Karpas-422 (cell line): ENCODE measurements at places on chromosomes 12 and 14. TPM values are rescaled to one million over a fixed set of nuclear protein-coding genes. Genes with fewer than 3 reads are reported as not detected.

DNA sequence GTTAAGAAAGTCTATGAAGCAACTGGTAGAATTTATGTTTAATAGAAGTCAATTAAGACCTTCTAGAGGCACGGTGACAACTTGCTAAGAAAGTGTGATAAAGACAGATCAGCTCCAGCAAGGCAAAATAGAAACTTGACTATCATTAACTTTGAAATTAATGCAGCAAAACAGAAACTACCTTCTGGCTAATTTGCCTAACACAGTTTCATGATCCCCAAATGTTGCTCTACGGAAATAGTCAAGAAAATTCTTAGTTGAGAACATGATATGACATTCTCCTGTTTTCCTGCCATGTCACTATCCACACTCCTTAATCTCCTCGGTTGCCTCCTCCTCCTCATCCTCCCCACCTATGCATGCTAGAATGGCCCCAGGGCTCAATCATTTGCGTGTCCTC is 4.2 kb downstream of the DENND5B start:
- DNase-seq, result peak; percentile 52

GRCh38 chr12:26153421-26154154 is 28.8 kb upstream of the BHLHE41 start:
- DNase-seq, result no peak

- DNase-seq, result no peak
These were observed 27.5 kb downstream of the GPRC5A start for GRCh38 chr12:12918781-12919389.

DNA sequence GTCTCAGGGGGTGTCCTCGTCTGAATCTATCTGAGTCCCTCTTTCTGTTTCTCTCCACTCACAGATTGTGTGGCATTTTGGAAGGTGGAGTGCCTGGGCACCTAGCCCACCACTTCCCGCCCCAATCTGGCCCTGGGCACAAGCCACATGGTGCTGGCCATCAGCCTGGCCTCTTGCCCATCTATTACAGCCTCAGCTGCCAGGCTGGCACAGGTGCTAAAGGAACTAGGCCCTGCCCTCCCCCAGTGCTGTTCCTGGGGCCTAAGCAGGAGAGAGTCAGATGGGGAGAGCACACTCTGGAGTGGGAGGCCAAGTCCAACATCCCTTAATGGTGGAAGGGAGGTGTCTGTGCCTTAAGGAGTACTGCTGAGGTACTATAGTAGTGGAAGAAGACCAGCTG is 8.3 kb upstream of the CALCOCO1 start:
- no peak for DNase-seq

GRCh38 chr14:65304963-65305362 is 107.6 kb upstream of the FUT8 start:
- no peak for DNase-seq

DNA sequence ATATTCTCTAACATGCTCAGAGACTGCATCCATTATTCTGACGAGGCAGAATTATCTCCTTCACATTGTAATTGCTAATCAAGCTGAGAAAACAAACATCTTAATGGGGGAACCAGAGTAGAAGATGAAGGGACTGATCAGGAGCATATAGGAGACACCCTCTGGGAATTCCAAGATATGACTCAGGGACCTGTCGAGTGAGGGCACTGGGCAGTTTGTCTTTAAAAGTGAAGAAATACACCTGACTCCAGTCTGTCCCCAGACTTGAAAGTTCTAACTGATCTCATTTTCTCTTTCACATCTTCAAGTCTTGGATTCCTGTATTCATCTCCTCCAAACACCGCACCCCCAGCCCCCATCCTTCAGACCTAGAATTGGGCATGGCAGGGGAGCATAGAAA is 226.9 kb upstream of the PLXNC1 start:
- DNase-seq, result no peak

ALX1 gene
- not detected in 2 replicates for total RNA-seq

DNA sequence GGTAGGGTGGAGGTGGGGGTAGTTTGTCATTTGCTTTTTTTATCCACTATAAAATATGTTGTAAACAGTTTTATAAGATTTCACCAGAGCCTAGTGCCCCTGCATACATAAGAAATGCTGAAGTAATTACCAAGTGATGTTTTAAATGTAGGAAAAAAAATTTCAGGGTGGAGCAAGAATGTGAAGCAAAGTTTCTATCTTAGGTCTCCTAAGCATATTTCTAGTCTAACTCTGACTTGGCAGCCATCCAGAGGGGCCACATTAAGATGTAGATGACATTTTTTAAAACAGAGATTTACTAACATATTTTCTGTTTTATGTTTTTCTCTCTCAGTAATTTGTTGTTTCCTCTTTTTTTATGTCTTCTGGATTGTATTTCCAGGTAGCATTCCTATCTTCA is 15.8 kb upstream of the KRAS start:
- no peak for DNase-seq

- DNase-seq, result no peak
These were observed 1560.7 kb upstream of the TMEM132C start for GRCh38 chr12:126706300-126706699.

GRCh38 chr12:70605976-70606375 is 31.3 kb downstream of the PTPRB start:
- DNase-seq, result no peak

ARHGEF40 gene
- total RNA-seq, result 2.2 TPM in 2 replicates

- peak; percentile 59 for DNase-seq
These were observed 1.2 kb upstream of the TRIM9 start for GRCh38 chr14:51095854-51096823.

LTBR gene
- total RNA-seq, result not detected in 2 replicates

DNA sequence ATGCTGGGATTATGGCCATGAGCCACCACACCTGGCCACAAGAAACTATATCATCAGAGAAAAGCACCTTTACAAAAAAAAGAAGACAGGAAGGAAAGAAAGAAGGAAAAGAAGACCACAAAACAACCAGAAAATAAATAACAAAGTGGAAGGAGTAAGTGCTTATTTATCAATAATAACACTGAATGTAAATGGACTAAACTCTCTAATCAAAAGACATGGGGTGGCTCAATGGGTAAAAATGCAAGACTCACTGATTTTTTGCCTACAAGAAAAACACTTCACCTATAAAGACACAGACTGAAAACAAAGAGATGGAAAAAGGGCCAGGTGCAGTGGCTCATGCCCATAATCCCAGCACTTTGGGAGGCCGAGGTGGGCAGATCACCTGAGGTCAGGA is 65.7 kb downstream of the MAPKAPK5 start:
- DNase-seq, result no peak

ACTR10 gene
- 66.7 and 153 TPM in 2 replicates for total RNA-seq

SYNE3 gene
- total RNA-seq, result 1.8 and 3.3 TPM in 2 replicates

DNA sequence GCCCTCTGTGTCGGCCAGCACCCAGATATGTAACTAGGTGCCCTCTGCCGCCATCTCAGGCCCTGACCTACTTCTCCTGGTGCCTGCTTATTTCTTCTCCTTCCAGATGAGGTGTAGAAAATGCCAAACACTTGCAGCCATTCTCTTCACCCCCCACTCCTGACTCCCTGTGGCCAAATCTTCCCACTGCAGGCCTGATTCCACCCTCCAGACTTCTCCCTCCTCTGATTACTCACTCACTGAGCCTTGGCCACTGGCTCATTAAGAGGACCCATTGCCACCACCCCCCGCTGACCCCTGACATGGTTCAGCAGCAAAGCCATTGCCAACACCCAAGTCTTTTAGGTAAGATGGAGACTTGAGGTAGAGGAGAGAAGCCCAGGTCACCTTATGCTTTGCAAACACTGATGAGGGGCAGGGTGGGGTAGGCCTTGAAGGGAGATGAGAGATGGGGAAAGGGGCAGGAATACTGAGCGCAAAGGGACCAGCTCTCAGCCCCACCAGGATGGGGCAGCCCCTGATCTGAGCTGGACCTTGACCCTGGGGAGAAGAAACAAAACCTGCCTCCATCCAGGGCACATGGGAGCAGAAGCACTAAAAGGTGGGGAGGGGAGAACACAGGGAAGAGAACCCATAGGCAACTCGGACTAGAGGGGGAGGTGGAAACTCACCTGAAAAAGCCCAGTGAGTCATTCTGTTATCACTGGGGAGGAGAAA is 25.1 kb upstream of the ANO2 start:
- DNase-seq, result no peak

- no peak for DNase-seq
These were observed 20.1 kb upstream of the TMED10 start for GRCh38 chr14:75196468-75196867.

GRCh38 chr12:3594966-3595365 is 104.0 kb downstream of the PRMT8 start:
- no peak for DNase-seq

VRTN gene
- not detected in 2 replicates for total RNA-seq

DNA sequence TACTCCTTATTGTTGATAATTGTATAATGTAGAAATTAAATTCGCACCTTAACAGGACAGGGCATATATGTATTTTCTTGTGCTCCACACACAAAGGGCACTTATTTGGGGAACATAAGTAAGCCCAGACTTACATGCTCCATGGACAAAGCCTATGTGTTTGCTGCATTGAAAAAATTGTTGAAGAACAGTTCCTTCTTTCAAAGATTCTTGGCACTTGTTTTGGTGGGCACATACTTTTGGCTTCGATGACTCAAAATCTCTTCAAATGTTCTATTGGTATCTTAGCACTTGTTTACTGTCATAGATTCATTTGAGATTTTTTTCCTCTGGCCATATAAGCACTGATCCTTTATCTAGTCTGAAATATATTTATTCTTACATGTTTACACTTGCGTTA is 1.4 kb upstream of the MAP4K5 start:
- no peak for DNase-seq

RPL6 gene
- 2,259 and 2,811 TPM in 2 replicates for total RNA-seq

BCL11B gene
- total RNA-seq, result not detected in 2 replicates

NFKBIA gene
- total RNA-seq, result 27.6 and 53.5 TPM in 2 replicates

DNA sequence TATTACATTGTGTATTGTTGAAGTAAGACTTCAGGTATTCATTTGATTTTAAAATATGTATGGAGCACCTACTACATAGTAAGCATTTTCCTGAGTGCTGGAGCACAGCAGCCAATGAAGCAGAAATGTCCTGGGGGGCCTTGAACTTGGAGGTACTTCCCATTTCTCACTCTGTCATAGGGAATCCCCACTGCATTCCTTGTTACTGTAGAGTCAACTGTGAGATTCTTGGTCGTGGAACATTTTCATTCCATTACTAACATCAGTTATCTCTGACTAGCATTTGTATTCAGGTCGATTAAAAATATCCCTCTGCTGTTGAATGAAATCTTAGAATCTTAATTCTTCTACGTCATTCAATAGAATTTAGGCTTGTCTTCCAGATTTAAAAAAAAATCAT is 66.7 kb downstream of the PDE3A start:
- no peak for DNase-seq
